Right cardiac atrium (tissue), 5 donors: ENCODE measurements at places on chromosomes 13 and 19. TPM values are rescaled to one million over a fixed set of nuclear protein-coding genes. Genes with fewer than 3 reads are reported as not detected.
A peak's percentile ranks its signal among the peaks of the same experiment; 100 is the strongest.

ZNF254 gene
- 12.5 TPM for total RNA-seq

APOC4 gene
- not detected for total RNA-seq

ATXN8OS gene
- not detected for total RNA-seq

ZNF526 gene
- 6.7 TPM for total RNA-seq

LAIR2 gene
- not detected for total RNA-seq

LIG1 gene
- total RNA-seq: 3.8 TPM

ATP4B gene
- total RNA-seq: not detected

CGB8 gene
- not detected for total RNA-seq

APOC1 gene
- 3.1 TPM for total RNA-seq

CLDND2 gene
- total RNA-seq: 1.1 TPM

MED25 gene
- total RNA-seq: 50.4 TPM

PCDH8 gene
- not detected for total RNA-seq

- DNase-seq: no peak
Measured at GRCh38 chr19:15913384-15913783, 15.5 kb upstream of the CYP4F2 start.

- no peak for DNase-seq
Measured at GRCh38 chr19:19109601-19110000, 28.7 kb downstream of the TMEM161A start.

DNA sequence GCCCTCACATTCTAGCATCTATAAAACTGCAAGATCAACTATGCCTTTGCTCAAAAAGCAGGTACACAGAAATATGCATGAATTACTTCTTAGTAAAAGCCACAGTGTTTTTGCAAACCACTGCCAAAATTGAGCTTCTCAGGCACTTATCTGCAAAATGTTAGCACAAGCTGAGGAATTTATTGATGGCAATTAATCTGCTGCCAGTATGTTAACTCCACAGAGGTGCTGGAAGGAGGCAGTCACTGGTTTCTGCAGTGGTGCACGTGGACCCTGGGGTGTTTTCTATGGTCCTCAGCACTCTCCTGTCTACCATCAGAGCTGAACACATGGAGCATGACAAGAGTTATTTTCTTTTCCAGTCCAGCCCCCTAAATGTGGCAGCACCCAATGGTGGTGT, 44.2 kb downstream of the CLDN10 start:
- no peak for DNase-seq

DNA sequence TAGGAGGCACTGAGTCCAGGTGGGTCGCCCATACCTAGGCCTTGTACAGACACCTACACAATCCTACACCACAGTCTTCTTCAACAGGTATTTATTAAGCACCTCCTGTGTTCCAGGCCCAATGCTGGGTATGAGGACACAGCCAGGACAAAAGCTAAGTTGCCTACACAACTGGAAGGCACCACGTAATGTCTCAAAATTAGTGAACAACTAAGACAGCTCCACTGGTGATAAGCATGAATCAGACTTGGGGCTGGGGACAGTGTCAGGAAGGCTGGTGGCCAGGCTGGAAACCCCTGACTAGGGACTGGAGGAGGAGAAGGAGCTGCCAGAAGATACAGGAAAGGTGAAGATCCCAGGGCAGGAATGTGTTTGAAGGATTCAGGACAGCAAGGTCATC, 2.4 kb downstream of the SMIM24 start:
- no peak for DNase-seq

GRCh38 chr13:23995283-23996073, 98.2 kb upstream of the C1QTNF9B start:
- DNase-seq: no peak

DNA sequence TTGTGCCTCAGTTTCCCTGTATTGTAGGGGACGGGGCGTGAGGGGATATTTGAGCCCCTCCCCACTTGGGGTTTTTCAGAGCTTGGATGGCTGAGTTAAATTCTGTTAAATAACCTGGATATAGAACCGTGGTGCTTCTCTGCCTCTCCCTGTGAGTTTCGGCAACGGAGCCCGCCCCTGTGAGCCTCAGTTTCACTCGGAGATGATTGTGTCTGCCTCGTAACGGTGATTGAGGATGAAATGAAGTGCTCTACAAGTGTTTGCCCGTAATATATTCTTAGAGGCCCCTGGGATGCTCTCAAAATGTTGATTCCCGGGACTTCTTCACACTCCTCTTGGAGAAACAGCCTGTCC, 509 bp downstream of the KXD1 start:
- no peak for DNase-seq

- DNase-seq: peak; percentile 40
Measured at GRCh38 chr19:48495396-48495795, 16.2 kb downstream of the LMTK3 start.

- no peak for DNase-seq
Measured at GRCh38 chr19:30857388-30857787, 485.2 kb downstream of the ZNF536 start.

- DNase-seq: no peak
Measured at GRCh38 chr19:3452171-3452941, 28.0 kb downstream of the SMIM24 start.

GRCh38 chr13:33132644-33133440, 116.6 kb downstream of the KL start:
- no peak for DNase-seq

DNA sequence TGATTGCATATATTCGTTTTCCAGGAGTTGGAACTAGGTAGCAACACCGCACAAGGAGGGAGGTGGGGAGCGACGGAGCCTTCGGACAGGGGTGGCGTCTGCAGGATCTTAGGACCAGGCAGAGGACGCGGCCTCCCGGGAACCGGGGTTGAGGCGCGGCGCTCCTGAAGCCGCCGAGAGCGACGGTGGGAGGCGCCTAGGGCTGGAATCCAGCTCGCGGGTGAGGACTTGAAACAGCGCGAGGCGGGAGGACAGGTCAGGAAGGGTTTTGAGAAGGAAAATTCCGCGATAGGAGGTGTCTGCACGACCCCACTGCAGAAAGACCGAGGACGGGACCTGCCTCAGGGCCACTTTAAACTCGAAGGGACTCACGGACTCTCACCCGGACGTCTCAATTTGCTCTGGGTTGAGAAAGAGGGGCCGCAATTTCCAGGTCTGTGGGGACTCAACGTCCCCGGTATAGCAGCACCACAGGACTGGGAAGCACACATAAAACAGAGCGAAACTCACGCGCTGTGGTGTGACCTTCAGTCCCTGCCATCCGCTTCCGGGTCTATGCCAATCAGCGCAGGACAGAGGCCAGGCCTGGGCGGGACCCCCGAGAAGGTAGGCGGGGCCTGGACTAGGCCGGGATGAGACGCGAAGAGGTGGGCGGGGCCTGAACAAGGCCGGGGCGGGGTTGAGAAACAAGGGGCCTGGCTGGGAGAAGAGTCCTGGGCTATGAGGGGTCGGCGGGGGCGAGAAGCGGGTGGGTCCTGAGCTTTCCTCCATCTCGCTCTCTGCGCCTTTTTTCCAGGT, at the start of gene ZNF320:
ZNF320 (minus strand) TSS at position 498 of the 798 bp plus-strand sequence. CDS start 7,380 bp downstream, outside the sequence.
- DNase-seq: peak; percentile 99

GRCh38 chr13:110261166-110262081, 45.5 kb downstream of the COL4A1 start:
- DNase-seq: peak; percentile 51

- no peak for DNase-seq
Measured at GRCh38 chr13:76992548-76993001, 694 bp downstream of the CLN5 start.

DNA sequence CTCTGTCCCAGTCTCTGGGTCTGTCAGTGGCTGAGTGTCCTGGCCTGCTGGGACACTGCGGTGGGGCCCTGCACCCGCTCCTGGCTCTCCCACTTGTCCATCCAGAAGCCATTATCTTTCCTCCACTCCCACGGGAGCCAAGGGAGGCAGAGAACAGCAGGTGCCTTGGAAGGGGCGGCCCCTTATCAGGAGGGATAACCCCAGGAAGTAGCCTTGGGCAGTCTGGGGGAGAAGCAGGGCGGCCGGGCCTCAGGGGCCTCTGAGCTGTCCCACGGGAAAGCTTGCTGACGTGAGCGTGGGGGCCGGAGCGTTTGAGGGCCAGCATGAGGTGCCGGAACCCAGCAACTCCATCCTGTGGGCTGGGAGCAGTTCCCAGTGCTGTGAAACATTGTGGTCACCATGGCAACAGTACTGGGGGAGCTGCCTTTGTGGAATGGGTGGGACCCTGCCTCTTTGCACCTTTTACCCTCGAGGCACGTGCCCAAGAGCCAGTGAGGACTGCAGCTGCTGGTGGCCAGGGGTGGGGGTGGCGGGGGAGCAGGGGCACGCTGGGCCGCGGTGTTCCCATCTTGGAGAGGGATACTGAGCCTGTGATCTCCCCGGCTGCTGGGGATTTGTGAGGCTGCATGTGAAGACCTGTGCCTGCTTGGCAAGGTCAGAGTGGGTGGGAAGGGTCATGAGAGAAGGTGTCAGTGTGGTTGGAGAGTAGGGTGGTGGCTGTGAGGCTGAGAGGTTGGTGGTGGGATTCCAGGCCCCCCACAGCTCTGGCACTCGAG, 20.9 kb downstream of the KLHL26 start:
- DNase-seq: peak; percentile 89

DNA sequence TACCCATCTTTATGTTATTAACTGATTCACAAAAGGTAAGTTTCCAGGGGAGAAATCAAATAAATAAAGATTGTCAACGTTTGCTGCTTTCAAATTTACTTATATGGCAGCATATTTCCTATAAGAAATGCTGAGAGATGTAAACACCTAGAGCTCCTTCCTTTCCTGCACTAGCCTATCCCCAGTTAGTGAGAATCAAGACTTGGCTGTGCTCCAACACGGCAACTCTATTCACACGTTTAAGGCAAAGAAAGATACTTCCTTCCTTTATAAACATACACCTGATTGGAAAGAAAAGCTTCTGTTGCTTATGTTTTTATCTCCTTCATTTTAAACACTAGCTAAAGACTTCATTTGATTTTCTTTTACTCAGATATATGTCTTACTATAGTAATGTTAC, 107.0 kb downstream of the PCDH9 start:
- DNase-seq: no peak
